Activated CD4-positive, alpha-beta T cell treated with anti-CD3 and anti-CD28 coated beads, Interleukin-2, amount 50 U/mL, for 16 hours (primary cell): ENCODE measurements at places on chromosomes 6 and 20.

GRCh38 chr6:125773387-125774341 is 17.1 kb upstream of the NCOA7 start:
- no peak for DNase-seq

DNA sequence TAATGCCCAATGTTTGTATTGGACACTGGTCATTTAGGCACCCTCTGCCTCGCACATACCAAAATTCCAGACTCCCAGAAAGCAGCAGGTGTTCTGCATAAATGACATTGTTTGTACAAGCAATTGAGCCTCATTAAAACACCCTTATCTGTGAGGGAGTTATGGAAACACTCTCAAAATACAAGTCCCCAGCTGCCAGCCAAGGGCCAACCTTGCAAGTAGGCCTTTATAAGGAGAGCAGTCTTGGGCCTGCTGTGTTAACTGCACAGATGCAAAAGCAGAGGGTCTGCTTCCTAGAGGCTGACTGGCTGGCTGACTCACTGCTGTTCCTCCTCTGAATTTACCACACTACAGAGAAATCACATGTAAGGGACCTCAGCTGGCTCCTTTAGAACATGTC is 150.4 kb upstream of the HMGN3 start:
- no peak for DNase-seq

DNA sequence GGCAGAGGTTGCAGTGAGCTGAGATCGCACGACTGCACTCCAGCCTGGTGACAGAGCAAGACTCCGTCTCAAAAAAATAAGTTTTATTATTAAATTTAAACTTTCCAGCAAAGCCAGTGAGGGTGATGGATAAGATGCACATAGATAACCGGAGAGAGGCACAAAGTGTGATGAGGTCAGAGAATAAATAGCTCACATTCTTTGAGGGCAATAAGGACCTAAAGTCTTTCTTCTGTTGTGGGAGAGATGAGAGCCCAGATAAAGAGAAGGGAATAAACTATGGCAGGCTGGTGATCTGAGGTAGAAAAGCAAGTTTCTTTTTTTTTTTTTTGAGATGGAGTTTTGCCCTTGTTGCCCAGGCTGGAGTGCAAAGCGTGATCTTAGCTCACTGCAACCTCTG is 20.6 kb upstream of the EZR start:
- DNase-seq, result no peak

- no peak for DNase-seq
Measured at GRCh38 chr6:113073611-113074191, 726.6 kb downstream of the RFPL4B start.

DNA sequence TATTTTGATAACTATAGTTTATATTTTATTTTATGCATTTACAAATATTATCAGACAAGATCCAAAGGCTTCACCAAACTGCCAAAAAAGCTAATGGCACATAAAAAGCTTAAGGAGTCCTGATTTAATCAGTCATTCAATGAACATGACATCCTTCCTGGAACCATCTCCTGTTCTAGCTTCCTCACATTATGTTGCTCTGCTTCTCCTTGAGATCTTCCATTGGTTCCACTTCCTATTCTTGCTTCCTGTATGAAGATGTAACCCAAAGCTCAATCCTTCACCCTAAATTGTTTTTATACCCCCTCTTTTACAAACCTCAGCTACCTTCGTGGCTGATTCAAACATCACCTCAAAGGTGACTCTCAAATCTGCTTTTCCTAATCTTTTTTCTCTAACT is 4.5 kb upstream of the BRD2 start:
- no peak for DNase-seq

GRCh38 chr20:35660122-35660937 is 4.4 kb downstream of the CPNE1 start:
- peak; percentile 45 for DNase-seq

DNA sequence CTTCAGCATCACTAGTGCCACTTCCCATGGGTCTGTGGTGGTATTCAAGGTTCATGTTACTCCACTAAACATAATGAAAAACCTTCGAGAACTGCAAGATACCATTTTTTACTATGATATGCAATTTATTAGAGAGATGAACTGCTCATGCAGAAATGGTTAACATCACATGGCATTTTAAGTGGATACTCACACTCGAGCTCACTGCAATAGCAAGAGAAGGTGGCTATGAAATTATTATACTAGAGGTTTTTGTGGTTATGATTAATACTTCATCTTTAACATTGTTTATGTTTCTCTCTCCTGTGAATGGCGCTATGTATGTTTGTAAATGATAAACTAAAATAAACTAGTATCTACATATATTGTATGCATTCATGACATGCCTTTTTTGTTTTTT is 35.1 kb downstream of the SCAF8 start:
- DNase-seq, result no peak

DNA sequence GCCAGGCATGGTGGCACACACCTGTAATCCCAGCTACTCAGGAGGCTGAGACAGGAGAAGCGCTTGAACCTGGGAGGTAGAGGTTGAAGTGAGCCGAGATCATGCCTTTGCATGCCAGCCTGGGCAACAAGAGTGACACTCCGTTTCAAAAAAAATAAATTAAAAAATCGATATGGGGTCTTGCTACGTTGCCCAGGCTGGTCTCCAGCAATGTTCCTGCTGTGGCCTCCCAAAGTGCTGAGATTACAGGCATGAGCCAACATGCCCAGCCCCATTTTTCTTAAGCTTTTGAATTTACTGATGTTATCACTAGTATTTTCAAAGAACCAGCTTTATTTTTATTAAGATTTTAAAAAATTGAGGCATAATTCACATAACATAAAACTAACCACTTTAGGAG is 23.6 kb downstream of the POLR1C start:
- no peak for DNase-seq

- DNase-seq, result no peak
Measured at GRCh38 chr6:93784794-93785693, 365.7 kb upstream of the EPHA7 start.

GRCh38 chr6:41836022-41836659 is 48.6 kb downstream of the TOMM6 start:
- DNase-seq, result no peak

- DNase-seq, result no peak
Measured at GRCh38 chr6:304833-305370, 12.6 kb downstream of the DUSP22 start.

GRCh38 chr6:55794136-55794812 is 81.1 kb downstream of the BMP5 start:
- peak; percentile 27 for DNase-seq

- DNase-seq, result no peak
Measured at GRCh38 chr6:5112066-5112799, 27.1 kb downstream of the PPP1R3G start.

DNA sequence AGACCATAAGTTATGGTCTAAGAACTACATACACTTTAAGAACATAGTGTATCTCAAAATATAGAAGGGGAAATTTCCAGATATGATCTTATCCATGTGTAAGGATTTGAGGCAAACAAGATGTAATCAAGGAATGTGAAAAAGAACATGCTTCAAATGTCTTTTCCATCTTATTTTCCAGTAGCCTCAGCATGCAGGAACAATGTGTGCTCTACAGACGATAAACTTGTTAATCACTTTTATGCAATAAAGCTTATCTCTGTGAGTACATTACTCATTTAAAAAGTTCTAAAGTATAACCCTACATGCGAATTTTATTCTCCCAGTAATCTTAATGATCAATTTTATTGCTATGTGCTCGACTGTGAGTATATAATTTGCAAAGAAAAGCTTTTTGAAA is 185.2 kb downstream of the ALDH8A1 start:
- no peak for DNase-seq

DNA sequence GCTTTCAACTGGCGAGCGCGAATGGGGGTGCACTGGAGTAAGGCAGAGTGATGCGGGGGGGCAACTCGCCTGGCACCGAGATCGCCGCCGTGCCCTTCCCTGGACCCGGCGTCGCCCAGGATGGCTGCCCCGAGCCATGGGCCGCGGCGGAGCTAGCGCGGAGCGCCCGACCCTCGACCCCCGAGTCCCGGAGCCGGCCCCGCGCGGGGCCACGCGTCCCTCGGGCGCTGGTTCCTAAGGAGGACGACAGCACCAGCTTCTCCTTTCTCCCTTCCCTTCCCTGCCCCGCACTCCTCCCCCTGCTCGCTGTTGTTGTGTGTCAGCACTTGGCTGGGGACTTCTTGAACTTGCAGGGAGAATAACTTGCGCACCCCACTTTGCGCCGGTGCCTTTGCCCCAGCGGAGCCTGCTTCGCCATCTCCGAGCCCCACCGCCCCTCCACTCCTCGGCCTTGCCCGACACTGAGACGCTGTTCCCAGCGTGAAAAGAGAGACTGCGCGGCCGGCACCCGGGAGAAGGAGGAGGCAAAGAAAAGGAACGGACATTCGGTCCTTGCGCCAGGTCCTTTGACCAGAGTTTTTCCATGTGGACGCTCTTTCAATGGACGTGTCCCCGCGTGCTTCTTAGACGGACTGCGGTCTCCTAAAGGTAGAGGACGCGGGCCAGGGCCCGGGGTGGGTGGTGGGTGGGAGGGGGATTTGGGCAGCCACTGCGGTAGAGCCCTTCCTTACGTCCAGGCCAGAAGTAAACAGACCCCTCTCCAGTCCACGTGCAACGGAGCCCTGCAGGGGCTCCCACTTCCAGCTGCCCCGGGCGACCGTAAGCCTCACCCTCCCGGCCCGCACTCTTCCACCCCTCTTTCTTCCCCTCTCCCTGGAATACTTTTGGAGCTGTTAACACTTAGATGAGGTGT is 998 bp downstream of the BMP2 start:
- DNase-seq, result no peak

DNA sequence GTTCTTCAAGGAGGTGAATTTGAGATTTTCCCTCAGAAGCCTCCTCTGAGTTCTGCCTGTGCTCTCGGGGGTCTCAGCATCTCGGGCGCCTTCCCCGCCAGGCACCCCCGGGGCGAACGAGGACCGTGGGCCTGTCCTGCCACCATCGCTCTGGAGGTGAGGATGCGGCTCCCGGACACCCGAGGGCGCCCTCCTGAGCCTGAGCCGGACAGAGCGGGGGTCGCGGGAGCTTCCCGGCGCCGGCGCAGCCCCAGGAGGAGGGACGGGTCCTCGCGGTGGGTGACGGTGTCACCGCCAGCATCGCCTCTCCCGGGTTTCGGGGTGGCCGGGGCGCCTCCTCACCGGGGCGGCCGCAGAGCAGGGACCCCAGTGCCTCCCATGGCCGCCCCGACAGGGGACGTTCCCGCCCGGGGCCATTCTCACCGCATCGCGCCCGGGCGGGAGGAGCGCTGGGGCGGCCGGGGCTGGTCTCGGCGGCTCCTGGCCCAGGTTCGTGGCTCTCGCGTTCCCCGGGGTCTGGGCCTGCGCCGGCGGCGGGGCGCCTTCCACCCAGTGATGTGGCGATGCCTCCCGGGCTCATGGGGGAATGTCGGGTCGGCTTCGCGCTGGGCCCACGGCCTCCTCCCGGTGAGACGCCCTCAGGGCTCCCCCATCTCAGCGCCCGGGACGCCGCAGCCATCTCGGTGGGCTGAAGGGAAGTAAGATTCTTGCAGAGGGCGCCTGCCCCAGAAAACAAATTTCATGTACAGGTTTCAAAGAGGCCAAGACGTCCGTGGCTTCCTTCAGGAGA is 210.5 kb downstream of the ERMARD start:
- no peak for DNase-seq

- no peak for DNase-seq
Measured at GRCh38 chr6:56024931-56025330, 149.5 kb upstream of the BMP5 start.

DNA sequence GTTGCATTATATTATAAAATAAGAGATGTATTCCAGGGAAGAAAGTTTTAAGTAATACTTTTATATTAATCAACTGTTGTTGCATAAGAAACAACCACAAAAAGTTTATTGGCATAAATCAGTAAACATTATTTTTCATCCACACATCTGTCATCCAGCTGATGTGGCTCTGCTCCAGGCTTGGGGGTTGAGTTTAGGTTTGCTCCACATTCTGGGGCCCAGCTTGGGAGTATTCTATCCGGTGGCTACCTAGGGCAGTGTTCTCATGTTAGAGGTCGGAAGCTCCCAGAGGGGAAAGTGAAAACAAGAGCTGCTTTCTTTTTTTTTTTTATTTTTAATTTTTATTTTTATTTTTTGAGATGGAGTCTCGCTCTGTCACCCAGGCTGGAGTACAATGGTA is 728.4 kb upstream of the FLRT3 start:
- DNase-seq, result no peak

DNA sequence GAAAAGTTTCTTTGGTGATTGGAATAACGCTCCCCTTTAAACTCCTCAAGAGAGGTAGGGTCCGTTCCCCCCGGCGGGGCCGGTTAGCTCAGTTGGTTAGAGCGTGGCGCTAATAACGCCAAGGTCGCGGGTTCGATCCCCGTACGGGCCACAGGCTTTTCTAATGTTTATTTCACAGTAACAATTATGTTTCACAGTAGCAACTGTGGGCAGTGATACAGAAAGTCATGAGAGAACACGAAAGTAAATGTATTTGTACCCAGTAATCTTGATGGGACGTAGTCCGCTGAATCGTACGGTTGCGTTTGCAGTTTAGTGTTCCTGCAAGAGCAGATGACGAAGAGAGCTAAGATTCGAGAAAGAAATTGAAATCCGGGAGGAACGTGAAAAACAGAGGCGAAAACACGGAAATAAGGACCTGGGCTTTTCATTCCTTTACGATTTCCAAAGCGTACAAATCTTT is 505.5 kb downstream of the PRIM2 start:
- peak; percentile 5 for DNase-seq

DNA sequence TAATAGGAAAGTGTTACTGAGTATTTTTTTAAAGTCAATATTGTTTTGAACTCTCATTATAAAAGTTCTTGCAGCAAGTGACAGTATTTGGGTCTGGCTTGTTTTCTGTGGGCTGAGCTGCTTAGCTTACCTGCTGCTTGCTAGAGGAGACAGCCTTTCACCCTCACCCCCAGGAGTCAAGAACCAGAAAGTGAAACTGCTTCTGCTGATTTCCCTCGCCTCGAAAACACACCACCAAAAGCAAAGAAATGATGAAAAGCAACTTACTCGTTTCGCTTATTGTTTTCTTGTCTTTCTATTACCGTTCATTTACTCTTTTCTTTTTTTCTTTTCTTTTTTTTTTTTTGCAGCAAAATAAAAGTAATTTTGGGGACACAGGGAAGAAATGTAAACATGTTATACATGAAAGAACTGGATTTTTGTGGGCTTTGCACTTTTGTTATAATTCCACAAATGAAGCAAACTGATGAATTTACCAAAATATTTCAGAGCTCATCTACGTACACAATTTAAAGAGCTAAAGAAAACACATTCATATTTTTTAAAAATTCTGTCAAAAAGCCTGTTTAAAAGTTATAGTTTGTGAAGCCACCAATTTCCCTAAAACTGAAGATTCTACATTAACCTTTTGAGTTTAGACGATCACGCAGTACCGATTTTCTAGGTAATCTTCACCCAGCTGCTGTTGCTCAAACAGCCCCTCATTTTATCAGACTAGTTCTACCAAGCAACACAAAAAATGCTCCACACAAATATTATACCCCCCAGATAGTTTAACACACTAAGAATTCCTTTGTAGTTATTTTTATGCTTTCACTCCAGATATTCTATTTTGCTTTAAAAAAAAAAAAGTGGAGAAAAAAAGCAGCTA is 1.7 kb downstream of the SCML4 start:
- peak; percentile 70 for DNase-seq

DNA sequence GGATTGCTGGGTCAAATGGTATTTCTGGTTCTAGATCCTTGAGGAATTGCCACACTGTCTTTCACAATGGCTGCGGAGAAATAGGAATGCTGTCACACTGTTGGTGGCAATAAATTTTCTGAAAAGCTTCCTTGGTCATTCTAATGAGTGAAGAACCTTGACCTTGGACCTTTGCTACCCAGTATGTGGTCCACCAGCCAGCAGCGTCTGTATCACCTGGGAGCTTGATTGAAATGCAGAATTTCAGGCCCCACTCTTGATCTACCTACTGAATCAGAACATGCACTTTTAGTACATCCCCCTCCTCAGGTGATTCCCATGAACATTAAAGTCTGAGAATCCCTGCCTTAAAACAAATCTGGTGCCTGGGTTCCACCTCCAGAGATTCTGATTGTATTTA is 27.5 kb upstream of the GLP1R start:
- DNase-seq, result no peak
